ENCODE measurements at places on chromosomes 7 and 10. TPM values are rescaled to one million over a fixed set of nuclear protein-coding genes. Genes with fewer than 3 reads are reported as not detected.

- peak overlapping the region; percentile 34 for H3K27ac ChIP-seq
- H3K36me3 ChIP-seq = peaks cover 36% of the 10 kb centered on the region
- no peak overlapping the region for H3K4me3 ChIP-seq
- H3K4me1 ChIP-seq = peaks cover 7% of the 10 kb centered on the region
Measured at GRCh38 chr7:149071641-149072437, 18.7 kb downstream of the ZNF786 start.

GRCh38 chr7:76086070-76086469, 38.2 kb downstream of the MDH2 start:
- H3K36me3 ChIP-seq = no peaks in the 10 kb centered on the region
- peaks cover 4% of the 10 kb centered on the region for H3K27me3 ChIP-seq
- H3K4me1 ChIP-seq = no peaks in the 10 kb centered on the region
- DNase-seq = no peak
- no peak overlapping the region for H3K27ac ChIP-seq
- no peak overlapping the region for H3K4me3 ChIP-seq

DNA sequence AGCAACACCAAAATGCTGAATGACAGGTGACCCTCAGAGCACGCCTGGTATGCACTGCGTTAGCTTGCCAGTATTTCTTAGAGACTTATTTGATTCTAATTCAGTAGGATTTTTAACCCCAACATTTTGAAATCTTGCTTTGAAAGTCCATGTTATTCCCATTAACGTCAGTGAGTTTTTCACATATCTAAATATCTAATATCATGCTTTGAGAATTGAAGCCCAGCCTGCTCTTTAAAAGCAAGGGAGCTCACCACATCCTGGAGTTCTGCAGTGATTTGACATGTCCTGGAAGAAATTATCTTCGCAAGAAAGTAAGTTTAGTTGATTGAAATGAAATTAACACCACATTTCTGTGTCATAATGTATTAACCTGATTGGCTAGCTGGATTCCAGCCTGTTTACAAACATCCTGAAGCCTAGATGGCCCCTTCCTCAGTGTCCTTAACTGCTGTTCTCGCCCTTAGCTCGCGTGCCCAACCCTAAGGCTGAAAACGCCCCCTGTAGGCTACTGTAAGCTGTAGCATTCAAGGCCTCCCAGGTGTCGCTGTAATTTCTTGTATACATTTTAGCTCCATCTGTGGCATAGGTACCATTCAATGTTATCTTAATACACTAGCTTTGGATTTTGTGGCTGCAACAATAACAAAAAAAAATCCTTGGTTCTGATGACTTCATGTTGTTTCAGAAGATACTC, 191.5 kb downstream of the MGMT start:
- H3K4me3 ChIP-seq = no peak overlapping the region
- no peak for DNase-seq
- H3K36me3 ChIP-seq = peaks cover 3% of the 10 kb centered on the region
- H3K27me3 ChIP-seq = no peaks in the 10 kb centered on the region
- no peak overlapping the region for H3K27ac ChIP-seq

DNA sequence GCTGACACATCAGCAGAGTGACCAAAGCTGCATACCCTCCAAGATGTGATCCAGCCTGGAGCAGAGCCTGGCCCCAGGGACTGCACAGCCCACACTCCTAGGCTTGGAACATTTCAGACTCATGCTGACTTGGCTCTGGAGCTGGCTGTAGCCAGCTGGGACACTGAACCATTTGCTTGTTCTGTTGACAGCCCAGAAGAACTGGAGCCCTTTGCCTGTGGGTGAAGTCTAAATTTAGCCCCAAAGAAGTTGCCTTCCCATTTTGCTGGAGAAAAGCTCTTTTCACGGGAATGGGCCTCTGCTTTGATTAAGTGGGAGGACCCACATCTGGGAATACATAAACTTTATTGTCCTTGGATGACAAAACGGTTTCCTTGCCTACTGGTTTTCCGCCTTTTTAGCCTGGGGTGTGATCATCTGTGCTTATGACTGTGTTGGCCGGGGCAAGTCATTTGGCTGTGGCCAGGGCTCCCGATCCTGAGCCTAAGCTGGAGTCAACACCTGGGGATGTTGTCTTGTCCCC, 186.2 kb upstream of the BMPER start:
- H3K36me3 ChIP-seq = no peaks in the 10 kb centered on the region
- no peak overlapping the region for H3K27ac ChIP-seq
- no peaks in the 10 kb centered on the region for H3K27me3 ChIP-seq
- no peak for DNase-seq
- no peak overlapping the region for H3K4me3 ChIP-seq
- H3K4me1 ChIP-seq = no peaks in the 10 kb centered on the region

DNA sequence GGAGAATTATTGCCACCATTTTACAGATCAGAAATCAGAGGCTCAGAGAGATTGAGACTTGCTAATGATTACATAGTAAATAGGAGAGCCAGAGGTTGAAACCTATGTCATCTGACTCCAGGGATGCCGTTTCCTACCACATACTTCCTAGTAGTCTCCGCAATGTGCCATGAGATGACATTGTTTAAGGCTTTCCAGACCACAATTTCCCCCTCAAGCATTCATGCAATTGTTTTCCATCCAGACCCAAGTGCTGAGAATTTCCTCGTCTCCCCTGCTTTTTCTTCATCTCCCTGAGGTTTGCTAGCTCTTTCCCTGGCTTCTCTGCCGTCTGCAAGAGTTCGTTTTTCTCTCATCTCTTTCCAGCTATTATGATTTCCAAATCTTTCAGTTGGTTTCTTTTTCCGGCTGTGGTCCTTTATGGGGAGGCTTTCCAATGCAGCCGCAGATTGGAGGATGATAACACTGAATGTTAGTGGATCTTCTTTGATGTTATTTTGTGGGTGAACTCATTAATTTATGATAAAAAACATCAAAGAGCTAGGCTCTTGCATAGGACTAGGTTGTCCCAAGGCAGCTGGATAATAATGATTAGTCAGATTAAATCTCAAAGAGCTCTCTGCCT, 6.9 kb upstream of the GOLGA7B start:
- H3K27me3 ChIP-seq = peaks cover 4% of the 10 kb centered on the region
- no peaks in the 10 kb centered on the region for H3K36me3 ChIP-seq
- peaks cover 26% of the 10 kb centered on the region for H3K4me1 ChIP-seq
- no peak for DNase-seq

GRCh38 chr7:12890586-12890985, 203.2 kb downstream of the ARL4A start:
- no peaks in the 10 kb centered on the region for H3K27me3 ChIP-seq
- H3K36me3 ChIP-seq = no peaks in the 10 kb centered on the region
- DNase-seq = no peak

GRCh38 chr10:132858121-132859081, 72.5 kb upstream of the NKX6-2 start:
- no peaks in the 10 kb centered on the region for H3K36me3 ChIP-seq
- no peak for DNase-seq
- no peak overlapping the region for H3K4me3 ChIP-seq
- H3K4me1 ChIP-seq = peaks cover 8% of the 10 kb centered on the region
- peaks cover 12% of the 10 kb centered on the region for H3K27me3 ChIP-seq
- no peak overlapping the region for H3K27ac ChIP-seq

GRCh38 chr7:88669913-88670312, 89.6 kb upstream of the ZNF804B start:
- no peak overlapping the region for H3K4me3 ChIP-seq
- DNase-seq = no peak
- H3K4me1 ChIP-seq = no peaks in the 10 kb centered on the region
- no peaks in the 10 kb centered on the region for H3K27me3 ChIP-seq
- H3K36me3 ChIP-seq = no peaks in the 10 kb centered on the region

GRCh38 chr7:10300577-10300976, 673.1 kb upstream of the PHF14 start:
- H3K4me1 ChIP-seq = no peaks in the 10 kb centered on the region
- no peak for DNase-seq
- no peaks in the 10 kb centered on the region for H3K36me3 ChIP-seq
- no peaks in the 10 kb centered on the region for H3K27me3 ChIP-seq

GCK gene
- total RNA-seq = not detected

TEX47 gene
- total RNA-seq = not detected

LIPK gene
- total RNA-seq = not detected
